ENCODE measurements at places on chromosomes 6 and 20.

- DNase-seq, result no peak
Observed at GRCh38 chr6:113540466-113540865, 316.7 kb upstream of the MARCKS start.

- DNase-seq, result no peak
Observed at GRCh38 chr6:87161299-87161698, 5.9 kb downstream of the ZNF292 start.

GRCh38 chr20:63136296-63136695, 79.6 kb downstream of the YTHDF1 start:
- DNase-seq, result no peak

DNA sequence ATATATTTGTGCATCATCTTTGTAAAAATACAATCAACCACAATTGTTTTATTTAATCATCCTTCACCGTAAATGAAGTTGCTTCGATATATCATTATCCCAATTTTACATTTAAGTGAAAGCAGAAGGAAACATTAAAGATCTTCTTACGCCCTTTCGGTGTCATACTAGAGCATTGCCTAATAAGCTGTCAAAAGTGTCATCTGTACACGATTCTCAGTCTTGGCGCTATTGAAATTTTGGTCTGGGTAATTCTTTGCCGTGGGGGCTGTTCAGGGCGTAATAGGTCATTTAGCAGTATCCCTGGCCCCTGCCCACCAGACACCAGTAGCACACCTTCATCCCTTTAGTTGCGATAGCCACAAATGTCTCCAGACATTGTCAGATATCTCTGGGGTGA, 40.4 kb upstream of the TMEM170B start:
- no peak for DNase-seq

GRCh38 chr6:147689398-147689797, 180.9 kb downstream of the SAMD5 start:
- no peak for DNase-seq

- DNase-seq, result no peak
Observed at GRCh38 chr6:69217343-69217742, 579.5 kb downstream of the LMBRD1 start.

DNA sequence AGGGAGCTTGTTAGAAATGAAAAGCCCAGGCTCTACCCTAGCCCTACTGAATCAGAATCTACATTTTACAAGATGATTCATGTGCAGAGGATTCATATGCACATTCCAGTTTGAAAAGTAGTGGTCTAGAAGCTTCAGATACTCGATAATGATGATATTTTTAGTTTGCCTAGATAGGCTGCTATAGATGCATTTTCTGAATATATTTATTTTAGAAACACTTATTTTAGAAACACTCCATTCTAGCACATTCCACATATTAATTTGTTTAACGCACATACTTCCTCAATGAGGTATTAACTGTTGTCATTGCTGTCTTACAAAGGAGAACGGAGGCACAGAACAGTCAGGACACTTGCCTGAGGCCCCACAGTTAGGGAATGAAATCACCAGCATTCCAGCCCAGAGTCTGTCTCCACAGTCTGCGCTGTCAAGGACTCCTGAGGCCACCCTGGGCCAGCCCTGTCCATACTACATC, 64.4 kb downstream of the SNAP25 start:
- DNase-seq, result no peak

DNA sequence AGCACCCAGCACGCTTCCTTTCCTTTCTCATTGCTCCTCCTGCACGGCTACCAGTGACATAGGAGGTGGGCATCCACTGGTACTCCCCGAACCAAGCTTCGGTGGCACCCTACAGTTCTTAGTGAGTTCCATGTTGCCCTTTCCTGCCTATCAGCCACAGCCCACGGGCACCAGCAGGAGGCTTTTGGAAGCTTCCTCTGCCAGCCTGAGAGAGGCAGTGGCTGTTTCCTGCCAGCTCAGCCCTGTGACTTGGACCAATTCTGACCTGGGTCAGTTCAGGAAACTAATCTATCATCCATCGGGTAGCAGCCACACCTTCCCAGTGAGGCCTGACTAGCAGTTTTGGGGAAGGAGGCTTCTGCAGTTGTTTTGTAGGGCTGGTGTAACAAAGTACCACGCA, 176.4 kb upstream of the UST start:
- no peak for DNase-seq

- no peak for DNase-seq
Observed at GRCh38 chr6:24919056-24919892, 16.5 kb downstream of the RIPOR2 start.

DNA sequence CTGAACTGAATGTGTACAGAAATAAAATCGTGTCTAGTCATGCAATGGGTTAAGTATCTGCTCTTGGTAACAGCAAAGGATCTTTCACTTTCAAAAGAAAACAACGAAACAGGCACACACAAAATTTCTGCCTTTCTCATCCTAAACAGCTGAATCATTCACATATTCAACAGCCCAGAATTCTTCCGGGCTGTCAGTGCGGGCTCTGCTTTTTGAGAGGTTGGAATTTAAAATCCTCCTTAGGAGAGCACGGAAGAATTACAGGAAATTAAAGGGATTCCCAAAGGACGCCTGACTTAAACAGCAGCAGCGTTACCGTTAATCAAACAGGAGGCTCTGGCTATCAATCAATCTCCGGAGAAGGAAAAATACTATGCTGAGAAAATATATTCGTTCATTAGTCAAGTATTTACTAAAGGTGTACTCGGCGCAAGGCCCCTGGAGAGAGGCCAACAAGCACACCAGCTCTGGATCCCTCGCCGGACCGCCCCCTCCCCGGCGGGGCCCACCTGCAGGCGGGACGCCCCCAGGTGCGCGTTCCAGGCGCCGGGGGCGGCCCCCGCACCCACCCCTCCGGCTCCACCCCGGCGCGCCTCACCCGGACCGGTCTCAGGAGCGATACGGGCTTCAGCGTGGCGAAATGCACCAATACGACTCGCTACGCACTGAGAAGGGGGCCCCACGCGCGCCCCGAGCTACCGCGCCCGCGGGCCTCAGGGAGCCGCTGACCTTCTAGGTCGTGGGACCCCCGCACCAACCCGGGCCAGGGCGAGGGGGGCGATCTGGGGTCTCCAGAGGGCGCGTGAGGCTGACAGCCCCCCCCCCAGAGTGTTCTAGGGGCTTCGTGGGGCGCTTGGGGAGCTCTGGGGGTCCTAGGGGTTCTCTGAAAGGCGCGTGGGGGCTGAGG, 1.0 kb downstream of the NAPB start:
- no peak for DNase-seq

DNA sequence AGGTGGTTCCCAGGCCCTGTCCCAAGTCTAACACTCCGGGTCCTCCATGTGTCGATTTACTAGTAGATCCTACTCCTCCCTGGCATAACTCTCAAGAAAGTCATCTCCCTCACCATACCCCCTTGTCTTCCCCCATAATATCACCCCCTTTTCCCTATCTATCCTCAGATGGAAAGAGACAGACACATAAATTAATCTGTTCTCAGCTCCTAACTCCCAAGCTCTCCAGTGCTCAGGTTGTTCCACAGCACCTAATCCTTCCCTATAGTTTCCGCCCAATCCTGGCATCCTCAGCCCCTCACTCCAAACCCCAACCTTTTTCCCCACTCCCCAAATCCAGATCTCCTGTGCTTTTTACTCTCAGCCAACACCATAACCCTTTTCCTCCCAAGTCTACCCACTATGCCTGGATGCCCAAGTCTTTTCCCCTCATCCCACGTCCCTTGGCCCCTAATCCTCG, 808 bp downstream of the ILRUN start:
- DNase-seq, result no peak

DNA sequence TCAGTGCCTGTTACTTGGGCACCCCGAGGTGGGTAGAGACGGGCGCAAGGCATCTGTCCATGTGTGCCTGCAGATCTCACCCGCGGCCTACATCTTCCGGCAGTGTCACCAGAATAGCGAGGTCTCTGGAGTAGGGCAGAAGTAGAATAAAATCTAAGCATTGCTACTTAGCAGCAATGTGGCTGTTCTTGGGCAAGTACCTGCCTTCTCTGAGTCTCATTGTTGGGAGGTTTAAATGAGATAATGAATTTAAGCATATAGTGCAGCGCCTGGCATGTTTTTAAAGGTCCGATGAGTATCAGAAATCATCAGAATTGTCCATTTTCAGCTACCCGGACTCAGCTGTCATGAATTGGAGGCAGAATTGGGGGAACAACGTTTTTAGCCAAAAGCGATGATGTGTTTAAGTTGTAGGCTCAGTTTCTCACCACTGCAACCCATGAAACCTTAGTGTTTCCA, 800 bp downstream of the ABCC10 start:
- DNase-seq, result no peak

DNA sequence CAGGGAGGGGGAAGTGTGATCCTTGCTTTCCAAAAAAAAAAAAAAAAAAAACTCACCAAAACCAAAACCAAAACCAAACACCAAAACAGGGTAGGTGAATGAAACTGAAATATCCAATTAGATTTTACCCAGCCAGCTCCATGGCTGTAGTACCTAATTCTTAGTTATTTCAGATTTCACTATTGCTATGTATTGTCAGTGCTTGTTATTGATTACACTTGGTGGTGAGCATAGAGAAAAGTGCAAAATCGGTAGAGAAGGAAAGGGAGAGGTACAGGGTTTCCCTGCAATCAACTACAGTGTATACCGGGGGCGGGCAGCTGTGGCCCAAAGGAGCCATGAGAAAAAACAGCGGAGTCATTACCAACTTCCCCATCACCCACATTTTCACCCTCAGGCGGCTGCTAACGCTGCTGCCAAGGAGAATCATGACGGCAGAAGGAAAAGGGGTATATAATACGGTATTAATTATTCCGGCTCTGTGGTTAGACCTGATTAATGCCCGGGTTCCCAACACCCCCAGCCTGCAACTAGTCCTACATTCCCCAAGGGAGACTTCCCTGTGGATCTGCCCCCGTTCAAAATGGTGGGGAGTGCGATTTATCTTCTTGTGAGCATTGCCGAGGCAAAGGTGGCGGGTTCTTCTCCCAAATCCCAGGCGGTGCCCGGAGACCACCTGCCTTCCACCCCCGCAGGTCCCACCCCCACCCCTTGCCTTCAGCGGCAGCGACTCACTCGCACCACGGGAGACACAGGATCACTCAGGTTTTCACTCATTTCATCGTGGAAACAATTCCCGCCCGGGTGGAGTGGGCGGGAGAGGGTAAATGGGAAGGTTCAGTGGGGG, at the start of gene C6orf62:
C6orf62 (minus strand) TSS at position 30 of the 847 bp plus-strand sequence. CDS start 486 bp downstream, outside the sequence.
- DNase-seq, result peak; percentile 8

GRCh38 chr6:7159790-7160525, 52.2 kb downstream of the RREB1 start:
- no peak for DNase-seq

DNA sequence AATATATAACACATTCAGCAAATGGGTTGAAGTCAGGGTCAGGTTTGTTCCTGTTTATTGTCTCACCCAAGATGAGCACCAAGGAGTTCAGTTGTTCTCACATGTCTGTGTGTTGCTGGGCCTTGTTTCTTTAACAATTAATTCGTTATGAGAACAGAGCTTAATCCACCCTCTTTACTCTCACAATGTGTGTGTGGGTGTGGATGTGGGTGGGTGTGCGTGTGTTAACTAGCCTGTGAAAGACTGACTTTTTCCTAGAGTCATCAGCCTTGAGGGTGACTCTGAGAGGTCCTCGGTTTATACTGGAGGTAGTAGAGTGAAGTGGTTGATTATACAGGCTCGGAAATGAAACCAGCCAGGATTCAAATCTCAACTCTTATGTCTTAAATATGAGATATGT, 672.1 kb downstream of the MAFB start:
- no peak for DNase-seq

DNA sequence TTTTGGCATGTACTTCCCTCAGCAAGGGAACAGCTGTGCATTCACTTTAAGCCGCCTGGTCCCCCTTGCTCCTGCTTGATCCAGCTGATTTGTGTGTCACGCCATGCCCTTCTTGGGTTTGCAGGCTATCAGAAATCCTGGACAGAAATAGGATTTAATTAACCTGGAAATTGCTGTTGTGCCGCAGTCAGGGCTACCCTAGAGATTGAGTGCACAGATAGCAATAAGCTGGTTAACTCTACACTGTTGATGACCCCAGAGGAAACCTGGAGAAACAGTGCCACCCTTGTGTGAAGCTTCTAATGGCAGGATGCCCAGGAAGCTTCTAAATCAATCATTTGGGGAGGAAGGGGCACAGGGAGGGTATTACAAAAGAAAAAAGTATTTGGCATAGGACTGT, 199.0 kb downstream of the JARID2 start:
- no peak for DNase-seq

DNA sequence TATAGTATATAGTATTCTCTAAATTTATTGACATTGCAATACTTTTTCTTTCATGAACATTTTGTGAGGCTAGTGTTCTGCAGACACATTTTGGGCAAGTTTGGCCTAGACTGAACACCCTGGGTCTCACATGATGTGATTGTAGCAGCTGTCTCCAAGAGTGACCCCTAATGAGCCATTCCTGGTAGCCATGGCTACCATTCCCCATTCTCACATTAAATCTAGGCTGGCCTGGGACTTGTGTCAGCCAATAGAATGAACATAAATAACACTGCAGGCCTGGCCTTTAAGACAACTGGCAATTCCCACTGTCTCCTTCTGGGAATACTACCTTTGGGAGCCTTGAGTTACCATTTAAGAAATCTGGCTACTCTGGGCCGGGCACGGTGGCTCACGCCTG, 38.0 kb upstream of the TASP1 start:
- no peak for DNase-seq

GRCh38 chr6:49464691-49465090, 1.5 kb downstream of the CENPQ start:
- no peak for DNase-seq

GRCh38 chr6:122752459-122752858, 27.1 kb upstream of the FABP7 start:
- DNase-seq, result no peak

GRCh38 chr20:36574366-36575135, 1.2 kb downstream of the TGIF2 start:
- DNase-seq, result peak; percentile 42

GRCh38 chr6:136051140-136051775, 198.9 kb downstream of the MTFR2 start:
- no peak for DNase-seq

GRCh38 chr6:30541515-30542403, 14.5 kb downstream of the GNL1 start:
- peak; percentile 65 for DNase-seq

DNA sequence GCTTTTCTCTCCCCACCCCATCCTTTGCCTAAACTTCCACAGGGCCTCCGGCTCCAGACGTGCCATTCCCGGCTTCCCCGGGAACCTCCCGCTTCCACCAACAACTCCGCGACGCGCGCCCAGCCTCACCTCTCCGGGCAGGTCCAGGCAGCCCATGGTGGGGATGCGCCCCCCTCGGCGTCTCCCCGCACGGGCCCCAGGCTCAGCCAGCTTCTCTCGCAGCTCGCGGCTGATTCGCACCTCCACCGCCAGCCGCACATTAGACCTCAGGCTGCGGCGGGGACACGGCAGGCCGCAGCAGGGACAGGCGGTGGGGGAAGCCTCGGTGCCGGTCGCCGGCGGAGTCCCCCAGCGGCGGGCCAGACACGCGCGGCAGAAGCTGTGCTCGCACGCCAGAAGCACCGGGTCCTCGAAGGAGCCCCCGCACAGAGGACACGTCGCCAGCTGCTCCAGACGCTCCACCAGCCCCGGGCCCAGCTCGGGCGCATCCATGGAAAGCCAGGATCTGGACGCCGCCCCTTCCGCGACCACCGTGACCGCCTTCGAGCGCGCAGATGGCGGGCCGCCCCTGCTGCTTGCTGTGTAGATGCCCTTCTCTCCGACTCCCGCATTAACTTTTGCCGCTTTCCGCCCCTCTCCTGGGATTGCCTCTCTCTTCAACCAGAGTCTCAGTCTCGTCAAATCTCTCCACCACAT, at the start of gene RNF39:
RNF39 (minus strand) TSS at position 676 of the 696 bp plus-strand sequence; CDS start at position 492, 184 bp downstream.
- no peak for DNase-seq
